ENCODE measurements at places on chromosomes 11 and 22. TPM values are rescaled to one million over a fixed set of nuclear protein-coding genes. Genes with fewer than 3 reads are reported as not detected.

DNA sequence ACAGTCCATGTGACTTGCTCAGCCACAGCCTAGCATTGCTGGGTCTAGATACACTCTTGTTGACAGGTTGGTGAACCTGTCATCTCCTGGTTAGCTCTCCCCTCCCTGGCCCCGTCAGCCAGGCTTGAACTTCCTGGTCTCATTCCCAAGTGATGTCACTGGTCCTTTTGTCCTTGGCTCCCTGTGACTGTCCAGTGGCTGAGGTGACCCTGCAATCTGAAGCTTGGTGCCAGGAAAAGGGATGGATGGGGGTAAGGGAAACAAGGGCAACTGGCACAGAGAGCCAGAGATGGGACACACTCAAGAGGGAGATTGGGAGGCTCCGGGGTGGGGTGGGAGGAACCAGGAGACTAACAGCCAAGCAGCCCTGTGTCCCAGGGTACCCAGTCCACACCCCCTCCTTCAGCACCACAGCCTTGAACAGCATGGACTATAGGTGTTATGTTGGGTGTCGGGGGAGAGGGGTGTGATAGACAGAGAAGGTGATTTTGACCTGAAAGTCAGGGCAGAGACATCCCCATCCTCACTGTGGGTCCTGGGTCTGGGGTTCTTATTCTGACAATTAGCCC, 63.8 kb upstream of the THY1 start:
- DNase-seq = no peak
- no peaks in the 10 kb centered on the region for H3K36me3 ChIP-seq
- no peak overlapping the region for H3K27ac ChIP-seq
- H3K4me1 ChIP-seq = no peaks in the 10 kb centered on the region
- no peak overlapping the region for H3K4me3 ChIP-seq
- H3K27me3 ChIP-seq = peaks cover 27% of the 10 kb centered on the region

OR52E2 gene
- not detected for total RNA-seq

DNA sequence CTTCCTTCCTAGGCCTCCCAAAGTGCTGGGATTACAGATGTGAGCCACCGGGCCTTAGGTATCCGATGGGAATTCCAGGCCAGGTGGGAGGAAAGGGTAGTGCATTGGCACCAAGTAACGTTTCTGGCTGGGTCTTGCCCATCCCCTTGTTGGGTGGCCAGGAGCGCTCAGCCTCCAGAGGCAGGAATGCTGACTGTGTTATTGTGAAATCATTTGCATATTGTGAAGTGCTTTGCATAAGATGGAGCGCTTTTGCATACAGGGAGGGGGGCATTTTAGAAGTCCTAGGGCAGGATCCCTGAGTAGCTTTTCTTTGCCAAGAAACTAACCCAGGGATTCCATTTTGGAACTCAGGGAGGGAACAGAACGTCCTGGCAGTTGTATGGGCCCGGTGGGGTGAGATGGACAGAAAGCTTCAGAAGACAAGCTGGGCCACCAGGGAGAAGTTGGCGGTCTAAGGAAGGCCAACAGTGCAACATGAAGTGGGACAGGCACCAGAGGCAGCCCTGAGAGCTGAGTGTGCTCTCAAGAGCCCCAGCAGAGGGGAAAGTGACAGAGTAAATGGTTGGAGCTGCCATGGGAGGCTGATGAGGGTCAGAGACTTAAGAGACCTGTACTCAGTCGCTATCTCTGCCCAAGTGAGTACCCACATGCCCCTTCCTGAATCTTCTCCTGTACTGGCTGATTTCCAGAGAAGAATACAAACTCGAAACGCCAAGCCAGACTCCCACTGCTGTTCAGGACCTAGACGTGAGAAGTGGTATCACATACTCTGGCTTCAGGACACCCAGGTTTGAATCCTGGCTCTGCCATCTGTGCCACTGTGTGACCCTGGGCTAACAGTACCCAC, 1.3 kb upstream of the SLC39A13 start:
- H3K27me3 ChIP-seq = no peaks in the 10 kb centered on the region
- peaks cover 8% of the 10 kb centered on the region for H3K36me3 ChIP-seq
- H3K4me1 ChIP-seq = peaks cover 51% of the 10 kb centered on the region
- no peak for DNase-seq
- peak overlapping the region; percentile 94 for H3K27ac ChIP-seq

- no peak overlapping the region for H3K4me3 ChIP-seq
- H3K27me3 ChIP-seq = no peaks in the 10 kb centered on the region
- H3K4me1 ChIP-seq = no peaks in the 10 kb centered on the region
- no peaks in the 10 kb centered on the region for H3K36me3 ChIP-seq
- no peak overlapping the region for H3K27ac ChIP-seq
- no peak for DNase-seq
These were observed 33.1 kb upstream of the MRGPRX1 start for GRCh38 chr11:18972336-18972735.

- H3K36me3 ChIP-seq = no peaks in the 10 kb centered on the region
- H3K4me3 ChIP-seq = no peak overlapping the region
- no peaks in the 10 kb centered on the region for H3K4me1 ChIP-seq
- no peak for DNase-seq
- H3K27ac ChIP-seq = no peak overlapping the region
These were observed 28.9 kb downstream of the RAB39A start for GRCh38 chr11:107957109-107957588.

DNA sequence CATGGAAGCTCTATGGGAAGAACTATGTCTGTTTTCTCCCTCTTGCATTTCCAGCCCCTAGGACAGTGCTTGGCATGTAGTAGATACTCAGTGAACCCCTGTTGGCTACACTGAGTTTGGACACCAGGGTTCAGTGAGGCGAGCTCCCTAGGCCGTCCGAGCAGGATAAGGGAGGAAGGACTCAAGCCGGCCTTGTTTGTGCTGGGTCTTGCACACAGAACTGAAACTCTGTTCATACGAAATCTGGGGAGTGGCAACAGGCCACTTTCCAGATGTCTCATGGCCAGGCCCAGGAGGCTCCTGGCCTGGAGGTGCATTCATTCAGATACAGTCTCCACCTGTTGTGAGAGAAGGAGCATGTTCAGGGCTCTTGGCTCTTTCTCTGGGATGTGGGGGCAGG, 23.6 kb upstream of the LMO1 start:
- H3K27me3 ChIP-seq = no peaks in the 10 kb centered on the region
- peaks cover 8% of the 10 kb centered on the region for H3K4me1 ChIP-seq
- H3K4me3 ChIP-seq = no peak overlapping the region
- H3K36me3 ChIP-seq = no peaks in the 10 kb centered on the region

DNA sequence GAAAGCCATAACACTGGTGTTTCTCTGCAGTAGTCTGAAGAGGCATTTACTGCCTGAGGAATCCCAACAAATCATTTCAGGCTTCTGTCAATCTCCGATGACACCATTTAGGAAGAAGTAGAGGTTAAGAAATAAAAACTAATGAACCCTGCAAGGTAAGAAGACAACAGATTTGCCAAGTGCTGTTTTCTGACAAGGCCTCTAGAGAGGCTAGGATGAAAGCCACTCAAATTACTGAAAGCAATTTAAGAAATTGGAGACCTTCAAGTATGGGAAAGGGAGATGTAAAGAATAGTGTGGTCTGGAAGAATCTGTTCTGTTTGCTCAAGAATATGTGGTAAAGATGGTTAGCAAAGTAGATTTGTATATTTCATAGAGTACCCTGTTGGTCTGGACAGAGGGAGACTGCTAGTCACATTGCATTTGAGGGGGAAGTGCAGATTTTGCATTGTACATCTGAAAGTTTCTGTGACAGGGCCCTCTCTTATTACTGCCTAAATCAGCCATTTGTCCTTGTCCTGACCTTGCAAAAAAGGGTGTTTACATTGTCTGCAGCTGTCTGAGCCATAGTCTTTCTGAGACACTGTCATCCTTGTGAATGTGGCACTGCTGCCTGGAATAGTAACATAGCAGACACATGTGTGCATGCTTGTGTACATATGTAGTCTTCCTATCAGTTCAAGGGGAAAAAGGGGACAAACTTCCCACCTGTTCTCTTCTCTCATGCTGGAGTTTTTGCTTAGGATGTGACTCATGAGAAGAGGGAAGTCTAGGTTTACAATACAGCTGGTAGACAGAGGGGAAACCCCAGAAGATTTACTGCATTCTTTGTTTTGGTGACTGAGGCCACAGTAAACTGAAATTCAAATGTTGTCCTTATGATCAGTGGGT, 640.2 kb upstream of the KIRREL3 start:
- H3K36me3 ChIP-seq = no peaks in the 10 kb centered on the region
- DNase-seq = no peak
- H3K27me3 ChIP-seq = no peaks in the 10 kb centered on the region

DNA sequence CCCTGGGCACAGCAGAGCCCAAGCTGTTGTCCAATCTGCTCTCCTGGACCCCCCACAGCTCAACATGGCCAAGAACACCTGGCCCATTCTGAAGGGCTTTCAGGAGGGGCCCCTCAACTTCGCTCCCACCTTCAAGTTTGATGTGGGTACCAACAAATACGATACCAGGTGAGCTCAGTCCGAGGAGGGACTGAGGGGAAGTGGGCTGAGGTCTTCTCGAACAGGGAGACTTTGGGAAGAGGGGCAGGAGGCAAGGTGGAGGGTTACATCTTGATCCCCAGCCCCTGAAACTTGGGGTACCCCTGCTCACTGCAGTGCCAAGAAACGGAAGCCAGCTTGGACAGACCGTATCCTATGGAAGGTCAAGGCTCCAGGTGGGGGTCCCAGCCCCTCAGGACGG, 5.4 kb downstream of the INPP5J start:
- H3K27ac ChIP-seq = no peak overlapping the region
- no peaks in the 10 kb centered on the region for H3K36me3 ChIP-seq
- H3K4me3 ChIP-seq = no peak overlapping the region

Measured in esophagus squamous epithelium (tissue), 5 donors.